ENCODE measurements at places on chromosomes 4 and X. TPM values are rescaled to one million over a fixed set of nuclear protein-coding genes. Genes with fewer than 3 reads are reported as not detected.

DNA sequence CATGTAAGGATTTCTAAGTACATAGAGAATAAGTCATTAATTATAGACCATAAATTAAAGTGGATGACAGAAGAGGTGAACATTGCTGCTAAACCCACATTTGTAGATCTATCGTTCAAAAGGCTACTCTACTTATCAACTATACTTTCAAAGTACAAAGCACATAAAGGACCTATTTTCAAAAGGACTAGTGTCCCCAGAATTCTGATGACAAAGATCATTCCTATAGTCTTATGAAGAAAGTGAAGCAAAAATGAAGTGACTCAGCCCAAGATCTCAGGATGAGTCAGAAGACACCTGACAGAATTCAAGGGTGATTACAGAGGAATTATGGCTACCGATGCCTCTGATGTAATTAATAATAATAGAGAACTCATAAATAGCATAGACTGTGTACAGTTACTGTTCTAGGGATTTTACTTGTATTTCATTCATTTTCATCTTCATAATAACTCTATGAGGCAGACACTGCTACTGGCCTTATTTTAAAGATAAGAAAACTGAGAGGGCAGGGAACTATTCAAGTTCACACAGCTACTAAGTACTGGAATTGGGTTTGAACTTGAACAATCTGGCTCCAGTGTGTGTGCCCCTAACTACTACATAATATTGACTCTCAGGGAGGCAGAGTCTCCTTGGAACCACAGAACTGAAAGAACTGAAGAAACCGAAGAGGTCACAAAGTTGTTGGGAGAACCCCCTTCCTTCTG is 17.1 kb downstream of the USP46 start:
- no peak overlapping the region for H3K27ac ChIP-seq
- no peaks in the 10 kb centered on the region for H3K27me3 ChIP-seq
- H3K4me3 ChIP-seq = no peak overlapping the region

DNA sequence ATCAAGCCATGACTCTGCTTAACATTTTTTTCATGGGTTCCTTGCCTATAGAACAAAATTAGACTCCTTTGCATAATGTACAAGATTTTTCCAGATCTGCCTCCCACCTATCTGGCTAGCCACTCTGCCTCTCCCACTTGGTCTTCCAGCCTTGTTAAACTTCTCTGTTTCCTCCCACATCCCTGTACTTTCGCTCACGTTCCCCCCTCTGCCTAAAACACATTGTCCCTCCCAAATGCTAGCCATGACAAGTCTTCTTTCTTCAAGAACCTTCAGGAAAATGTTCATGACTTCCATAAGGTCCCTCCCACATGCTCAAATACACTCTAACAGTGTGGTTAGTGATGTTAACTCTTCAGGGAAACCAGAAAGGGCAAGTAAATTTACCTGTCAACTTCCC is 214.6 kb downstream of the ADGRA3 start:
- no peak overlapping the region for H3K4me3 ChIP-seq
- no peak for DNase-seq
- no peaks in the 10 kb centered on the region for H3K36me3 ChIP-seq
- no peaks in the 10 kb centered on the region for H3K4me1 ChIP-seq
- H3K27me3 ChIP-seq = no peaks in the 10 kb centered on the region

DNA sequence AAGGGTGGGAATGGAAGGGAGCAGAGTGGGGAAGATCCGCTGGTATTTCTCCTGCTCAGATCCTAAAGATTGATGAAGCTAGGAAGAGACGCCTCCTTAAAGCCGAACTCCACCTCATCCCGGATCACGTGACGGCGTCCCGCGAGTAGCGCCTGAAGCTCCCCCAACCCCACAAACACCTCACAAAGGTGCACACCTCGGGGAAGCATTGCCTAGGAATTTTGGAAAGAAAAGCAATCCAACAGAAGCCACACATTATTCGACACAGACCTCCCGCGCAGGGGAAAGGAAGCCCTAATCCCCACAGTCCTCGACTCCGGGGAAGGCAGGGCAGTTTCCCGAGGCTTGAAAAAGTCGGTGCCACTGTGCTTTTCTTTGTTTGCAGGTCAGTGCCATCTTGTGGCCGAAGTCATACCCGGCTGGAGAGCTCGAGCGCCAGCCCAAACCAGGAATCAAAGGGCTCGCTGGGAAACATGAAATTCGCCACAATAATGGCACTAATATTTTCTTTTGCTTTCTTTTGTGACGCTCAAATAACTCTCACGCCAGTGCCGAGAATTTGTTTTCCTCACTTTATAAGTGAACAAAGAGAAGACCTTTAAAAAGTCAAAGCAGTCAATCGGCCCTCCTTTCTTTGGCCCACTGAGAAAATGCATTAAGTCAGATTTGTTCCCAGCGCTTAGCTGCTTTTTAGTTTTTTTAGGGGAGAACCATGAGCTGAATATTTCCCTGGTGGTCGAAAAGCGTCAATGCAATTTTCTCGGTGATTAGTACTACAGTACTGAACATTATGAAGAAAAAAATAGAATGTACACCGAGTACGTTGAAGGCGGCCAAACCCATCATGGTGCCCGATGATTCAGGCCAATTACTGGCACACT is at the start of gene NPY1R:
TSS of gene NPY1R (minus strand) at position 71 of the 881 bp plus-strand sequence. CDS start 6,042 bp downstream, outside the sequence.
- H3K4me3 ChIP-seq = peak within 1 kb of the TSS; percentile 98
- no peaks in the 10 kb centered on the region for H3K4me1 ChIP-seq

The DMRTC1B gene
- 0.80 TPM for total RNA-seq

The FAM114A1 gene
- total RNA-seq = 19.3 TPM

- H3K27me3 ChIP-seq = peaks cover 100% of the 10 kb centered on the region
- H3K4me3 ChIP-seq = peak overlapping the region; percentile 56
- H3K36me3 ChIP-seq = no peaks in the 10 kb centered on the region
- H3K27ac ChIP-seq = no peak overlapping the region
These were observed 2.1 kb downstream of the HELT start for GRCh38 chr4:185020293-185020808.

- DNase-seq = no peak
- H3K4me1 ChIP-seq = no peaks in the 10 kb centered on the region
- no peak overlapping the region for H3K4me3 ChIP-seq
- H3K27me3 ChIP-seq = no peaks in the 10 kb centered on the region
- H3K36me3 ChIP-seq = no peaks in the 10 kb centered on the region
- no peak overlapping the region for H3K27ac ChIP-seq
These were observed 12.1 kb upstream of the NPFFR2 start for GRCh38 chr4:72019688-72020087.

- H3K27me3 ChIP-seq = no peaks in the 10 kb centered on the region
- H3K4me3 ChIP-seq = no peak overlapping the region
- H3K36me3 ChIP-seq = no peaks in the 10 kb centered on the region
- DNase-seq = no peak
- no peak overlapping the region for H3K27ac ChIP-seq
These were observed 6.9 kb upstream of the RAP2C start for GRCh38 chrX:132226169-132226568.

DNA sequence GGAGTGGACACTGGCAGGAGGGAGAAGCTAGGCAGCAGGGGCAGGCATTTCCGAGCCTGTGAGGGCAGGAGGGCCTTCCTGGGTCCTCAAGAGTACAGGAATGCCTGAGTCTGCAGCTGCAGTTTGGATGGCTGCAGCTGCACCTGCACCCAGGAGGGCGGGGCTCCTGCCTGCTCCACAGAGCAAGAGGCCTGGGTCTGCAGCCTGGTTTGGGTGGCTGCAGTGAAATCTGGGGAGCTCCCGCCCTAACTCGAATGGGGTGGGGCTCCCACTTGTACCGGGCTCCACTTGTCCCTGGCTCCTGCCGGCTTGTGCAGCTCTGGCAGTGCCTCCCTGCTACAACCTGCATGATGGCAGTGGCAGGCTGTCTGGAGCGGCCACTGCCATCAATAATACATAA is 436.0 kb downstream of the ARHGAP24 start:
- peak; percentile 46 for DNase-seq
- H3K4me1 ChIP-seq = peaks cover 4% of the 10 kb centered on the region
- H3K27me3 ChIP-seq = no peaks in the 10 kb centered on the region

- H3K4me3 ChIP-seq = no peak overlapping the region
- H3K27ac ChIP-seq = no peak overlapping the region
- H3K4me1 ChIP-seq = no peaks in the 10 kb centered on the region
These were observed 667.5 kb downstream of the RAPGEF2 start for GRCh38 chr4:159770401-159770800.

The IL9R gene
- 0.62 TPM for total RNA-seq

DNA sequence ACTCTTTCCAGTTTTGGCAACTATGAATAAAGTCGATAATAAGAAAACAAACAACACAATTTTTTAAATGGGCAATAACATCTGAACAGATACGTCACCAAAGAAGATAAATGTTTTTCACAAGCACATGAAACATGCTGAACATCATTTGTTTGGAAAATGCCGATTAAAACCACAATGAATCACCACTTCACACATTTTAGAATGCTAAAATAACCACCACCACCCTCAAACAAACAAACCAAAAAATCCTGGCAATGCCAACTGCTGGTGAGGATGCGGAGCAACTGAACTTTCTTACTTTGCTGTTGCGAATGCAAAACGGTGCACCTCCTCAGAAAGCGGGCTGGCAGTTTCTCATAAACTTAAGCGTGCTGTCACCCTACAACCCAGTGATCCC is 115.9 kb downstream of the NSUN7 start:
- H3K27me3 ChIP-seq = no peaks in the 10 kb centered on the region
- H3K4me3 ChIP-seq = no peak overlapping the region
- H3K4me1 ChIP-seq = no peaks in the 10 kb centered on the region
- H3K36me3 ChIP-seq = no peaks in the 10 kb centered on the region
- DNase-seq = no peak

- peak; percentile 97 for DNase-seq
- H3K36me3 ChIP-seq = no peaks in the 10 kb centered on the region
- no peaks in the 10 kb centered on the region for H3K4me1 ChIP-seq
- H3K27ac ChIP-seq = no peak within 1 kb of the TSS
- H3K27me3 ChIP-seq = peaks cover 35% of the 10 kb centered on the region
- peak within 1 kb of the TSS; percentile 84 for H3K4me3 ChIP-seq
These were observed at the start of gene COL25A1 for GRCh38 chr4:109302361-109303139. Gene COL25A1, minus strand, starts transcription at chr4:109302658.

The RBMXL3 gene
- not detected for total RNA-seq

The ARMCX1 gene
- 28.7 TPM for total RNA-seq

The CISD2 gene
- total RNA-seq = 39.6 TPM

GRCh38 chr4:87377816-87378215 is 13.2 kb downstream of the HSD17B11 start:
- no peaks in the 10 kb centered on the region for H3K4me1 ChIP-seq
- peaks cover 16% of the 10 kb centered on the region for H3K36me3 ChIP-seq
- H3K27ac ChIP-seq = no peak overlapping the region
- DNase-seq = no peak
- H3K4me3 ChIP-seq = no peak overlapping the region

GRCh38 chr4:112766422-112766821 is 129.5 kb downstream of the LARP7 start:
- no peaks in the 10 kb centered on the region for H3K27me3 ChIP-seq
- peaks cover 30% of the 10 kb centered on the region for H3K36me3 ChIP-seq
- DNase-seq = peak; percentile 77
- no peak overlapping the region for H3K4me3 ChIP-seq
- H3K4me1 ChIP-seq = peaks cover 8% of the 10 kb centered on the region
- H3K27ac ChIP-seq = no peak overlapping the region

- H3K4me3 ChIP-seq = peak within 1 kb of the TSS; percentile 86
- no peaks in the 10 kb centered on the region for H3K4me1 ChIP-seq
- no peak within 1 kb of the TSS for H3K27ac ChIP-seq
- H3K36me3 ChIP-seq = no peaks in the 10 kb centered on the region
- peak; percentile 93 for DNase-seq
These were observed at the start of gene MTMR8 for GRCh38 chrX:64394874-64395567. Gene MTMR8, minus strand, starts transcription at chrX:64395452. Its CDS starts 89 bp downstream, at chrX:64395363.

GRCh38 chr4:80094191-80094590 is 21.2 kb upstream of the ANTXR2 start:
- no peaks in the 10 kb centered on the region for H3K36me3 ChIP-seq
- H3K27ac ChIP-seq = no peak overlapping the region
- no peak overlapping the region for H3K4me3 ChIP-seq

The SFRP2 gene
- total RNA-seq = 69.1 TPM

GRCh38 chr4:71062436-71062835 is 69.0 kb downstream of the DCK start:
- H3K27me3 ChIP-seq = no peaks in the 10 kb centered on the region
- H3K36me3 ChIP-seq = no peaks in the 10 kb centered on the region
- H3K4me1 ChIP-seq = no peaks in the 10 kb centered on the region
- H3K4me3 ChIP-seq = no peak overlapping the region
- no peak overlapping the region for H3K27ac ChIP-seq

The PNMA6A gene
- 7.6 TPM for total RNA-seq

DNA sequence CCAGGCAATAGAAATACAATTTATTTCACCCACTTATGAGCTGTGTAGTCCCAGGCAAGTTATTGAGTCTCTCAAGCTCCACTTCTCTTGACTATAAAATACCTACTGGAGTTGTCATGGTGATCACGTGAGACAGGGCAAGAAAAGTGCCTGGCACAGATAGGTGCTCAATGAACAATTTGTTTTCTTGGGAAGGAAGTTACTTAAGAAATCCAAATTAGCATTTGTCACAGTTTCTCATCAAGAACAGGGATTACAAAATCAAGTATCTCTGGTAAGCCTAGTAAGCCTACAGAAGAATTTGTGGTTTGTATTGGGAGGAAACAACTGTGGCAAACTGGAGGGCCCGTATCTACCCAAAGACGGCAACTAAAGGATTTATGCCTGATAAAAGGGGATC is 37.5 kb upstream of the RASGEF1B start:
- no peak overlapping the region for H3K27ac ChIP-seq
- H3K27me3 ChIP-seq = no peaks in the 10 kb centered on the region
- no peaks in the 10 kb centered on the region for H3K4me1 ChIP-seq
- no peaks in the 10 kb centered on the region for H3K36me3 ChIP-seq

The PPM1K gene
- 42.9 TPM for total RNA-seq

DNA sequence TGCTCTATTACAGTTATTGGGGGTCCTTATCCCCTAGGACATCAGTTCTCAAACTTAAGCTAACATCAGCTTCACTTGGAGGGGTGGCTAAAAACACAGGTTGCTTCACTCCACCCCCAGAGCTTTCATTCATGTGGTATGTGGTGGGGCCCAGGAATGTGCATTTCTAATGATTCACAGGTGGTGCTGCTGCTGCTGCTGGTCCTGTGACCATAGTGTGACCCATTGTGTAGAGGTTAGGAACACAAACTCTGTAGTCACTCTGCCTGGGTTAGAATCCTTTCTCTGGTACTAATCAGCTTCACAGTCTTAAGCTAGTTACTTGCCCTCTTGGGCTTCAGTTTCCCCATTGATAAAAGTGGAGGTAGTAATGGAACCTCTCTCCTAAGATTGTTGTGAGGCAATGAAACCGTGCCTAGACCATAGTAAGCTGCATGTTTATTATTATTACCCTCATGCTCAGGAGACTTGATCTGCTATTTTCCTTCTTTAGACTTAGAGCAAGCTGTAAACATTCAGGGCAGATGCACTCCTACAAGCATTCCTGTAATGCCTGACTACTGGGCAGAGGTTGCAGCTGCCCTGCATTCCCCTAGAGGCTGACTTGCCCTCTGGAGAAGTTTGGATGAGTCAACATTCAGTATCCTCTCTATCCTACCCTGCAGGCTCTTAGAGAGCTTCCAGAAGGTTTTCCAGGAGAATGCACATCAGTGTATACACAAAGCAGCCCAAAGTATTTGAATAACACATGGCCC is 94.1 kb upstream of the ACSL4 start:
- DNase-seq = no peak
- H3K4me3 ChIP-seq = no peak overlapping the region
- no peaks in the 10 kb centered on the region for H3K4me1 ChIP-seq
- no peaks in the 10 kb centered on the region for H3K27me3 ChIP-seq
- H3K36me3 ChIP-seq = no peaks in the 10 kb centered on the region

The CENPVL2 gene
- 0.55 TPM for total RNA-seq
